ENCODE measurements at places on chromosomes 12 and 14.

DNA sequence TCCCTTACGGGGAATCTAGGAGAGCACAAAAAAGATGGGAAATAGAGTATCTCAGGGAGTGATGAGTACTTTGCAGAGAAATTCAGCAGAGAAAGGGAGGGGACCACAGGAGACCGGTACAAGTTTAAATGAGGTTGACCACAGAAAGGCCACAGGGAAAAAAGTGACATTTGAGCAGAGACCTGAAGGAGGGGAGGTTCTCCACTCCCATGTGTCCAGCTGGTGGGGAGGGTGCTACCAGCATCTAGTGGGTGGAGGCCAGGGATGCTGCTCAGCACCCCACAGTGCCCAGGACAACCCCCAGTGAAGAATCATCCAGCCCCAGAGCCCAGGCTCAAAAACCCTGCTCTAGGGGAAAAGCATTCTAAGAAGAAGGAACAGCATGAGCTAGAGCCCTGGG is 34.6 kb downstream of the TESC start:
- no peak for DNase-seq

DNA sequence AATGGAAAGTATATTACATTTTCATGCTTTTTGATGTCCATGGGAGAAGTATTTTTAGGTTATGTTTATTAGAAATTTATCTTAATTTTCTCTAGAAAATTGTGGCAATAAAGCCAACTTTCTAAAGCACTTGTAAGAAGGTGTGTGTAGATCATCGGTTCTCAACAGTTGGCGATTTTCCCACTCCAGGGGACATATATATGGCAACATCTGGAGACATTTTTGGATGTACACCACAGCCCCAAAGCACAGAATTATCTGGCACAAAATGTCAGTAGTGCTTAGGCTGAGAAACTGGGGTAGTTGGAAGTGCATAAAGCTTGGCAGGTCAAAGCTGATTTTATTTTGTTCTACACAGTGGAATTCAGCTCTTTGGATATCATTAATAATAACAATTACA is 86.9 kb downstream of the FLRT2 start:
- no peak for DNase-seq

DNA sequence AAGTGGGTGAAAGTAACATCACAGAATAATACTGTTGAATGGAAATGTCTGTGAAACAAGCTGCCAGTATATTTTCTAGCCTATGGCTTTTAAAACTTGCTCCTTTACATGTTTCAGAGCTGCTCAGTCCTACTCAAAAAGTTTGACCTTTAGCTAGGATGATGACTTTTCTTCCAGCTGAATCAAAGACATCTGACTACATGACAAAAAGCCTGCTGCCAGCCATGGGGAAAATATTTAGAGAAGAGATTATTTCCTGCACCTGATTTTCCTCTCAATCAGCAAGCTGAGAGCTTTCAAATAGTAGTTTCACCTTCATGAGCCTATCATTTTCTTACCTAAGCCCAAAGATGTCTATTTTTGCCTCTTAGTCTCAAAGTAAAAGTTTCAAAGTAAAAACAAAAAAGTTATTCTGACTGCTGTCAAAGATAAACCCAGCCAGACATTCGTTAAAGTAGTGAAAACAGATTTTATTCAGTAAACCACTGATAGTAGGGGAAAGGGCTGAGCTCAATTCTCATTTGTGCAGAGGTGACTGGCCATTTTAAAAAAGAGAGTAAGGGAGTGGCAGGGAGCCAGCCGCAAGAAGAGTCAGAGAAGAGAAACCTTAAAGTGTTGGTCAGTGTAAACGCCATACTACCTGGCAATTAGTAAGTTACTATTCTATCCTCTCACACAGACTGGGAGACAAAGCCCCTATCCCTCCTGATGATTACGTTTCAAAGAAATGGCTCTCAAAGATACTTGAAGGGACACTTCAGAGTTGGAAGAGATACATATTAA is 2.2 kb downstream of the ATP6V1D start:
- DNase-seq = no peak

- no peak for DNase-seq
Measured at GRCh38 chr12:19423166-19423930, 15.9 kb upstream of the AEBP2 start.

DNA sequence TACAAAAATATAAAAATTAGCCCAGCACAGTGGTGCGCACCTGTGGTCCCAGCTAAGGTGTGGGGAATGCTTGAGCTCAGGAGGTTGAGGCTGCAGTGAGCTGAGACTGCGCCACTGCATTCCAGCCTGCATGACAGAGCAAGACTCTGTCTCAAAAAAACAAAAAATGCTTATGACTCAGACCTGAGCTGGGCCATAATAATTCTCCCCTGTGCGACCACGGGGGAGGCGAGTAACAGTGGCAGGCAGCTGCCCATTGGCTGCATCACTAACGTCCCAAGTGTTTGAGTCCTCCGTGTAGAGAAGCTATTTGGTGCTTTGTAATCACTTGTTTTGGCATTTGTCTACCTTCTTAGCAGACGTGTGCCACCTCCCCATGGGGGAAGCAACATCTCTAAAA is 24.9 kb downstream of the PSMC1 start:
- no peak for DNase-seq

DNA sequence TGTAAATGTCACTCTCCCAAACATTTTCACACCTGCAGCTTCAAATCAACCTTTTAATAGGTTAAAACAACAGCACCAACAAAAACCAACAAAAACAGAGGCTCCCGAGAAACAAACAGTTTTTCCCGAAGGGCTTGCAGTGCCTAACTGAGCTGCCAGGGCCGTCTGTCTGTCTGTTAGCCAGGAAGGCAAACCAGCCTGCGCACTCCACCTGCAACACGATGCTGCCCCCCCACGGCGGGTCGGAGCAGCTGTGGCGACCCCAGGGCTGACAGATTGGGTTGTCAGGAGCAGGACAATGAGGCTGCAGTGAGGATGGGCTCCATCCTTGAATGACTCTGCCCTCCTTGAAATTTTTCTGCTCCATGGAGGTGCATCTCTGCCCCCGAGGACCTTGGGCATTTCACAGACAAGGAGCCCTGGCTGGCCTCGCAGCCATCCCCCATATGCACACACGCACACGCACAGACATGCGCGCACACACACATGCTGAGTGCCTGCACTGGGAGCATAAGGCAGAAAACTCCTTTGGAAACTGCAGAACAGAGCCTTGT is 2.6 kb downstream of the RTL1 start:
- DNase-seq = peak; percentile 55

DNA sequence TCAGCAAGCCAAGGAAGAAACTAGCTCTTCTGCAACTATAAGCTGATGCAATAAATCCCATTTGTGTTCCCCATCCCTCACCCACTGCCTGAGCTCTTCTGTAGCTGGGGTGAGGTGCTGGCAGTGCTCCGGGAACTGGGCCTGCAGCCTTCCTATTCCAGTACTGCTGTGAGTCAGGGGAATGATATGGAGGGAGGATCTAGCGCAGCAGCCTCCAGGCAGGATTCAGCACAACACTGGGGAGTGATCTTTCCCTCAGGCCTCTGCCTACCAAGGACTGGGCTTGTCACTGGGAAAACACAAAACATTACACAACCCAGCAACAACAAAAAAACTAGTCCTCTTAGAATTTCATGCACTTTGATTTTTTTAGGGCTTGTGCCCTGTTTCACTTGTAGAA is 58.7 kb downstream of the ST8SIA1 start:
- DNase-seq = no peak

- DNase-seq = no peak
Measured at GRCh38 chr12:117231750-117232149, 41.5 kb upstream of the FBXO21 start.

DNA sequence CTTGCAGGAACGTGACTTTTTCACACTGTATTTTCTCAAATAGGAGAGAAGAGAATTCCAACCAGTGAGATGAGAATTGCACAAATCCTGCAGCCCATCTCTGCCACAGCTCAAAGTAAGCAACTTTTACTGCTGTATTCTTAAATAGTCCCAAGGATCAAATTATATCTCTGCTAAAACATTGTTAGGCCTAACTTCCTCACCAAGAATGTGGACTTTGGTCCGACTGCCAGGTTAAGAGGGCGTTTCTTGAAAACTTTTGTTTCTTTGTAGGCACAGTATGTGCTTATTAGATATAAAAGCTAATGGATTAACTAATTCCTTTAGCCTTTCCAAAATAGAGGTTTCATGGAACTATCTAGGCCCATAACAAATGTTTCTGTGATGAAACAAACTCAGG is 61.4 kb upstream of the IFNG-AS1 start:
- DNase-seq = no peak

Measured in stimulated activated CD8-positive, alpha-beta memory T cell treated with anti-CD3 and anti-CD28 coated beads, Interleukin-4, amount 100 ng/mL, for 48 hours (primary cell).